ENCODE measurements at places on chromosomes 7 and 10. TPM values are rescaled to one million over a fixed set of nuclear protein-coding genes. Genes with fewer than 3 reads are reported as not detected.

The ADAM12 gene
- 93.8 TPM for total RNA-seq

The NRP1 gene
- 153 TPM for total RNA-seq

The CDH23 gene
- total RNA-seq = 4.3 TPM

The TEX47 gene
- not detected for total RNA-seq

The ADK gene
- total RNA-seq = 110 TPM

The NPSR1 gene
- not detected for total RNA-seq

The CAMK1D gene
- 19.3 TPM for total RNA-seq

The MRM2 gene
- 19.2 TPM for total RNA-seq

The FBXL13 gene
- total RNA-seq = 1.6 TPM

The STAG3 gene
- total RNA-seq = 0.54 TPM

The RADIL gene
- 1.0 TPM for total RNA-seq

The SOSTDC1 gene
- total RNA-seq = not detected

The PNLIPRP3 gene
- total RNA-seq = not detected

The PON1 gene
- total RNA-seq = under 0.01 TPM

The ZNF316 gene
- total RNA-seq = 10.8 TPM

The NOC3L gene
- total RNA-seq = 36.6 TPM

The RNF32 gene
- total RNA-seq = 2.0 TPM

The ACSL5 gene
- total RNA-seq = 11.8 TPM

The SDK1 gene
- total RNA-seq = under 0.01 TPM

The NXPH1 gene
- not detected for total RNA-seq

The EPHA1 gene
- total RNA-seq = not detected

The RBAK gene
- 16.5 TPM for total RNA-seq

The C10orf90 gene
- 3.9 TPM for total RNA-seq

The MSMB gene
- total RNA-seq = not detected

The CYP2E1 gene
- 1.6 TPM for total RNA-seq

The CYP3A4 gene
- not detected for total RNA-seq

The PTPRZ1 gene
- not detected for total RNA-seq

The AGAP5 gene
- total RNA-seq = 4.7 TPM

The SPDYE16 gene
- total RNA-seq = not detected

The R3HCC1L gene
- total RNA-seq = 14.8 TPM

The ZFAND2A gene
- 19.2 TPM for total RNA-seq

The KMT2C gene
- 46.8 TPM for total RNA-seq

The ACHE gene
- not detected for total RNA-seq

The GDF2 gene
- not detected for total RNA-seq

The SPDYE6 gene
- total RNA-seq = not detected

The EPO gene
- total RNA-seq = not detected

The SLC26A3 gene
- not detected for total RNA-seq

The AGAP6 gene
- total RNA-seq = 3.4 TPM

The ITPRID1 gene
- total RNA-seq = not detected

The AS3MT gene
- total RNA-seq = 12.2 TPM

The LRGUK gene
- 0.26 TPM for total RNA-seq

The CALN1 gene
- total RNA-seq = not detected

The SHH gene
- not detected for total RNA-seq

All from articular chondrocyte of knee joint (primary cell).